Stimulated activated CD4-positive, alpha-beta T cell treated with anti-CD3 and anti-CD28 coated beads, Interleukin-2, amount 100 ng/mL, for 4 hours (primary cell): ENCODE measurements at places on chromosomes 1 and 21.

DNA sequence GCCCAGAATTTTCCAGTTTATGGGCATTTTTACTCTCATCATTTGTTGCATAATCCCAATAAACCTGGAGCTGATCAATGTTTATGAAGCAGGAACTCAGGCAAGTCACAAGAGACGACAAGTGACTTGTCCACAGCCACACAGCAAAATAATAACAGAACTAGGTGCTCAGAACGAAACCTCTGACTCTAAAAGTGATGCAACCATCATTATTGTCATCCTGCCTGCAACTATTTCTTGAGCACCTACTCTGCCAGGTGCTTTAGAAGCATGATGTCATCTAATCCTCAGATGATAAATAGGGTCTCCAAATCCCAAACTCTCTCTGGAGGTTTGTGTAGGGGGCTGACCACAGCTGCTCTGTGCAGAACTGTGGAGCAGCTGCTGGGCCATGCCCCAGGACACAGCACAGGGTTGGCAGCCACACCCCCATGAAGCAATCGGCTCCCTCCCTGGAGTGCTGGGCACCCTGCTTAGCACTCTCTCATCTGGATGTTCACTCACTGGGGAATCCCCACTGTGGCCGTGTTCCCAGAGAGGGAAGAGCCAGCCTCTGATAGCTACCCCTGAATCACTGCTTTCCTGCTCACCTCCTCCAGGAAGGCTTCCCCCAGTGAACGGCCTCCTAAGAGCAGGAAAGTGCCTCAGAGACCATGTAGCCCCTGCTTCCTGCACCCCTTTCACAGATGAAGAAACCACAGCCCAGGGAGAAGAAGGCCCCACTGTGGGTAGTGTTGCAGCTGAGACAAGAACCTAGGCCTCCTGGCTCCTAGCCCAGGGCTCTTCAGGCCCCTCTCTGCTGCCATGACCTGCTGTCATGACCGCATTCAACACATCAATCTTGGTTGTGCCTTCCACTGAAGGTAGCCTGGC is 2.1 kb downstream of the TTC22 start:
- no peak for DNase-seq

DNA sequence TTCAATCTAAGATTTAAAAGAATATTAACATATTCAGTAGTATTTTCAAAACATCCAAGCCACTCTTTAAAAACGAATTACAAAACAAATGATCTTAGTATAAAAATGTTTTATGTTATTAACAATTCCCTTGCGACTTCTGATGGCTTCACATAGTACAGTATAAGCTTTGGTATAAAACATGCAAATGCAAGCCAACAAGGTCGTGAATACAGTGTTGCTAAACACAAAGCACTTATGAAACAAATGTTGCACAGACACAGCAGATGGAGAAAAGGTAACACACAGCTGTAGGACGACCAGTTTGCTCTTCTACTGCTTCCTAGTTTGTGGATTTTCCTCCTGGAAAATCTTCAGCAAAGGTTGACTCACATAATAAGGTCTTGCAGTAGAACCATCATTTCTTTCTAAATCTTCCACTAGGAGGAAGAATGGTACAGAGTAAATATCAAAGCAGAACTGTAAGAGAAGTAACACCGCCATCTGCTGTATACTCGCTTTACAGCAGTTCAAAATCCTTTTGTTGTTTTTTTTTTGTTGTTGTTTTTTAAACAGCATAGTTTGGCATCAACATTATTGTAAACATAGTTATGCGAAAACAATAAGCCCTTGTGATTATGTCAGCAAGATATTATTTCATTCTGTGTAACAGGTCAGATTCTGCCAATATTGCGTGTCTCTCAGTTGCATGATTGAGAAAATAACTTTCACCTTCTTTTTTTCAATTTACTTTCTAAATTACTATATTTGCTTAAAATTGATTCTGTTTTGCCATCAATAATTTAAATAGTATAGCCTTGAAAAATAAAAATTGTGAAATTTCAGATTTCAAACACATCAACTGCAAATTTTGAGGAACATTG is 69.5 kb downstream of the LHX8 start:
- DNase-seq = no peak

- no peak for DNase-seq
Measured at GRCh38 chr1:10001016-10001665, 4.1 kb downstream of the RBP7 start.

DNA sequence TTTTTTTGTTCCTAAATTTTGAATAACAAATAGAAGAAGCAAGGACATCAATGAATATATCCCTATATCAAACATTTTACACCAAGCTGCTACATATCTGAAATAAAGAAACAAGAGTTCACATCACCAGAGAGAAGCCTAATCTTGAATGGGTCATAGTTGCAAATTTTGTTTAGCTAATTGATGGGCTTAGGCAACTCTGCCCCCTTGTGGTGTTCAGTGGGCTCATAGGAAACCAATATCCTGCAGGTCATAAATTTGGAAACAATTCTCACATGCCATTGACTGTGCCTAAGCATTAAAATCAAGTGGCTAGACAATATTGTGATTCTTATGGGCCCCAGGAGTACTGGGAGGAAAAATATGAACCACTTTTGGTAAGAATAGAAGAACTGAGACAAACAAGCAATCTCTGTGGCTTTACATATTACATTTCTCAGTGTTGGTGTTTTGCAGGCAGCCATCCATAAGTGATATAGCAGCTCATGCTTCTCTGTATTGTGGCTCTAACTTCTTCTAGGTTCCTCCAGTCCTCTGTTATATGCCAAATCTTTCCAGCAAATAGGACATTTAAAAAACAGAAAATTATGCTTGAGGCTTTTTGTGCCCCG is 1262.8 kb upstream of the PRMT6 start:
- no peak for DNase-seq

GRCh38 chr1:11693024-11693590 is 1.6 kb downstream of the DRAXIN start:
- DNase-seq = no peak

GRCh38 chr1:45908611-45909140 is 105.3 kb downstream of the MAST2 start:
- DNase-seq = no peak

GRCh38 chr1:1302951-1303509 is 4.7 kb downstream of the ACAP3 start:
- no peak for DNase-seq

DNA sequence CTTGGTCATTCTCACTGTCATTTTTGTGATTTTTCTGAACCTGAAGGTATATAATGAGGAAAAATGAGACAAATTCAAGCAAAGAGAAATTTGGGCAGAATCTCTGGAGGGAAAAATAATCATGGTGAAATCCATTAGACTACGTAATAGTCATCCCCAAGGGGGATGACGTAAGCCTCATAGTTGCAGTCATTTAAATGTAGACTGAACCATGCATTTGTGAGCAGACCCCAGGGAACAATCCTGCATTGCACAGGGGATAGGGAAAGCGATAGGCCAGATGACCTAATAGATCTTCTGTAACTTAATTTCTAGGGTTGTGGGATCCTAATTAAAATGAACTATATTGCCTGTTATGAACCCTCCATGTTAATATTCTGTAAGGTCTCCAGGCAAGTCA is 167.4 kb upstream of the C1orf21 start:
- DNase-seq = no peak
